Pulmonary artery endothelial cell (primary cell): ENCODE measurements at places on chromosomes 5 and 9. TPM values are rescaled to one million over a fixed set of nuclear protein-coding genes. Genes with fewer than 3 reads are reported as not detected.

GRCh38 chr5:57042524-57042931 is 90.6 kb upstream of the MIER3 start:
- no peak for DNase-seq

- DNase-seq: no peak
These were observed 73.1 kb downstream of the TRPM3 start for GRCh38 chr9:71048280-71048679.

DNA sequence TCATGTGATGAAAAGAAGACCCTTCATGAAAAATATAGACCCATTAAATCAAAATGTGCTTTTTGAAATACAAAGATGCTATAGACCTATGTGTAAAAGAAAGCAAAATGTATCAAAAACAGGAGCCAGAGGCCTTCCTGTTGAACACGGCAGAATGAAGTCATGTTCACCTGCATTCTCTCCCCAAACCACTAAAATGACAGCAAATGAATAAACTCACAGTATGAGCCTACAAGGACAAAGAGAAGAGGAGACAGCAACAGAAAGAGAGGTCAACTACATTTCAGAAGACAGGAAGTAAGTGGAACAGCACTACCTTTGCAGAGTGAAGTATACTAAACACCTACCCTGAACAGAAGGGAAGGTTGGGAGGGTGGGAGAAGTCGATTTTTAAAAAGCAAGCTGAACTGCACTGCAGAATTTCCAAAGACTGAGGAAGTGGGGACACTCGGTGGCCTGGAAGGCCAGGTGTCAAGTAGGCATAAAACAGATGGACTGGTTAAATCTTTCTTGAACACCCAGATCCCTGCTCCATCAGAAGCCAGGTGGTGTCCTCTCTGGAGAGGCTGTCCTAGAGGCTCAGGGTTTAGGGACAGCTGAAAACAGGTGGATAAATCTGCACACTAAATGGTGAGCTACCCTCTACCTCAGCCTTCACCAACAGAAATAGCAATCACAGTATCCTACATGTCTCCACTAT is 48.9 kb downstream of the MED27 start:
- DNase-seq: no peak

- no peak for DNase-seq
These were observed 71.6 kb upstream of the XPA start for GRCh38 chr9:97768746-97769145.

DNA sequence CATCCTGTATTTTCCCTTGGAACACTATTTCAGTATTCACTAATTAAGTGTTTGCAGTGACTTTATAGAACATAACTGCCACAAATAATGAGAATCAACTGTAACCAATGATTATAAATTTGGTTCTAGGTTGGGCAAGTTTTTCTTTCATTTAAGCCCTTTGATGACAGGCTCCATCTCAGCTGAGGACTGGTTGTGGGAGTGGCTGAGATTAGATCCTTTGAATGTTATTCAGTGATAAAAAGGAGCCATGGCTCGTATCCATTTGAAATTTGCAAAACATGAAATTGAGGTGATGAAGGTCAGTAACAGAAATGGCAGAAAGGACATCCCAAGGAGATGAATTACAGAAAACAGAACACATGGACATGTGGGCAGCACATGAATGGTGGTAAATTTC is 138.1 kb upstream of the PCA3 start:
- no peak for DNase-seq

- DNase-seq: no peak
These were observed 644 bp downstream of the NIM1K start for GRCh38 chr5:43192558-43193180.

GRCh38 chr5:15254607-15255006 is 245.4 kb upstream of the FBXL7 start:
- no peak for DNase-seq

DNA sequence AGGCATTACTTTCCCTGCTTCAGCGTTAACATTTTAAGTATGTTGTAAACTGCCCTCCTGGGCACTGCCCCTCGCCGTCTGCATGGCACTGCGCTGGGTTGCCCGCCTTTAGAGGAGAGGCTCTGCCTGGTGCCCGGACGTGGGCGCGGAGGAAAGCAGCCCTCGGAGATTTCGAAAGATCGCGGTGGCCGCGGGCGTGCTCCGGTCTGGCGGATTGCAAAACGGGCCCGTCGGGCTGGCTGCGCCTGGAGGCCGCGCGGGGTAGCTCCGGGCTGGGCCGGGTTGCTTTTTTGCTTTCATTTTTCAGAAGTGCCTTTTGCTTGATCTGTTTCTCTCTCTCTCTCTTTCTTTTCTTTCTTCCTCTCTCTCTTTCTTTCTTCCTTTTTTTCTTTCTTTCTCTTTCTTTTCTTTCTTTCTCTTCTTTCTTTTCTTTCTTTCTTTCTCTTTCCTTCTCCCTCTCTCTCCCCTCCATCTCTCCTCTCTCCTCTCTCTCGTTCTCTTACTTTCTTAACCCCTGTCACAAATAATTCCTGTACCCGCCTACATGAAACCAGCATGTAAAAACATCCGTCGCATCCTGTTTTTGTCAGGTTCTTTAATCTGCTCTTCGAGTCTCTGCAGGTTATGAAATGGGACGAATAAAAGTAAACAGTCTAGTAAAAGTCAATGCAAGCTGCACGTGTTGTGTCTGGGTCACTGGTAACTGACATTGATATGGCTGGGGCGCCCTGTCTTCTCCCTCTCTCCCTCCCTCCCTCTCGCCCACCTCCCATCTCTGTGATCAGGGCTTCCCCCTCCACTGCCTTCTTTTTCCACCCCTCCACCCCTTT is 1.7 kb downstream of the FST start:
- DNase-seq: no peak

DNA sequence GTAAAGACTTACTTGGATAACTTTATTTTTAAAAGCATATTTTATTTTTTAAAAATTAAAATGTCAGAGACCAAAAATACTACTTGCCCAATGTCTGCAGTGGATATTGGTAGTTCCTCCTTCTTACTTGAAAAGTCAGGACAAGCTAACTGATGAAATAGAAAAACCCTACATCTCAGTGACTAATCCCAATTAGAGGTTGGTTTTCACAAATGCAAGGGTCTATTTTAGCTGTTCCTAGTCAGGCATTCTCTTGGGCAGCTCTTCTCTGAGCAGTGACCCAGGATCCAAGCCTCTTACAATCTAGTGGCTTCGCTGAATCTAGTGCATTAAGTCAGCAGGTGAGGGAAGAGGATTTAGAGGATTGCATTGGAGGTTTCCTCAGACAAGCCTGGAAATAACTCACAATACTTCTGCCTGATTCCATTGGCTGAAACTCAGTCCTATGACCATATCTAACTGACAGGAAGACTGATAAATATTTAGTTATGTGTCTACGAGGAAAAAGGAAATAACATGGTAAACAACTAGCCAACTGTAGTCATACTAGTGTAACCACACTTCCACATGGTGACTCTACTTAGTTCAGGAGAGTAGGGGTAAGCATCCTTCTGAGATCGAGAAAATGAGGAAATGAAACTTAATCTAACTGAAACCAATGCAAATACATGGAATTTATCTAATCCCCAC is 34.2 kb upstream of the MIER3 start:
- DNase-seq: no peak

DNA sequence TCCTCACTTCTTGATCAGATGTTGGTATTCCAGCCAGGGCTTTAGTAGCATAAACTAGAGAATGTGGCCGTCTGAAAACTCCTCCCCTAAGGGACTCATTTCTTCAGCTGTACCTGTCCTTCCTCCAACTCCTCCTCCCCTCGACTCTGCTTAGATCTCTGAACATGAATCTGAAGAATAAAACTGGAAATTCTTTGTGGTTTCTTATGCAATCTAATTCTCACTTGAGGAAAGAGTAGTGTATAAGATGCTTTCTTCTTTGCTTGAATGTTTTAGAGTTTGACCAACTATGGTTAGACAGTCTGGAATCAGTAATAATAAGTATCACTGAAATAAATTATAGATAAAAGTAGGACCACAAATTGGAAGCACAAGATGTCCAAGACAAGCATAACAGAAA is 128.5 kb downstream of the LRRC70 start:
- no peak for DNase-seq

DNA sequence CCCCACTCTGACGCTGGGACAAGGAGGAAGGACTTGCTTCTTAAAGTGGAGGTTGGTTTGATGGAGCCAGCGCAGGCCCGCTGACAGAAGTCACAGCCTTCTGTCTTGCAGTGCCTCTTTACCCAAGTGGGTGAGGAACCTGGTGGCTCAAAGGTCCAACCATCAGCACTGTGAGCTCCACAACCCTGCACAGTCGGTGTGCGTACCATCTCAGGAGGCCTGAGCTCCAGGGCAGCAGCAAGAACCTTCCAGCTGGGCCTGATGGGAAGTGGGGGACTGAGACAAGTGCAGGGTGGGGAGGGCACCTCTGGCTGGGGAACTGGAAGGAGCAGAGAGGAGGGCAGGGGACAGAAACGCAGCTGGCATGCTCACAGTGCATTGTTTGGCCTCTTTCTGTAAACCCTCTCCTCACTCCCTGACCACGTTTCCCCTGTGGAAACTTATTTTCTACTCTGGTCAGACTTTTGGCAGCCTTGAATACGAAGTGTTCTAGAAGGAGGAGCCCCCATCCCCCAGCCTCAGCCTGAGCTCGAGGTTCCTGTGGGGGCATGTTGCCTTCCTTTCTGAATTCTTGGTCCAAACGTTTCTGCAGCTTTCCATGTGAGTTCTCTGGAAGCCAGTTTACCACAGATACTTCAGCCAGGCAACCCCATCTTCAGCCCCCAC is 178.5 kb upstream of the PITX1 start:
- DNase-seq: no peak

DNA sequence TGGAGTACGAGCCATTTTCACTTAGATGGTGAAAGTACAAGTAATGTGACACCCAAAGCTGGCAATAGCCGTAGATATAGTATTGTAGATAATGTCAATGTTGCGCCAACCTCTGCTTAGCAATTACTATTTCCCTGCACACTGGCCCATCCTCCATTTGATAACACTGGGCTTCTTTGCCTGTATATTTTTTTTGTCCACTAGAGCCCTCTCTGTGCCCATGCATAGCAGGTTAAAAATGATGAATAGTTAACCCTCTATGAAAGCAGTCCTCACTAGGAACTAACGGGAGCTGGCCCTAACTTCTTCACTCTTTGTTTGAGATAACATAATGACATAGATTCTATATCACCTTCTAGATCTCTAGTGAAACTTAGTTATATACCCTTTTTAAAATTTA is 416.8 kb downstream of the TUSC1 start:
- no peak for DNase-seq

DNA sequence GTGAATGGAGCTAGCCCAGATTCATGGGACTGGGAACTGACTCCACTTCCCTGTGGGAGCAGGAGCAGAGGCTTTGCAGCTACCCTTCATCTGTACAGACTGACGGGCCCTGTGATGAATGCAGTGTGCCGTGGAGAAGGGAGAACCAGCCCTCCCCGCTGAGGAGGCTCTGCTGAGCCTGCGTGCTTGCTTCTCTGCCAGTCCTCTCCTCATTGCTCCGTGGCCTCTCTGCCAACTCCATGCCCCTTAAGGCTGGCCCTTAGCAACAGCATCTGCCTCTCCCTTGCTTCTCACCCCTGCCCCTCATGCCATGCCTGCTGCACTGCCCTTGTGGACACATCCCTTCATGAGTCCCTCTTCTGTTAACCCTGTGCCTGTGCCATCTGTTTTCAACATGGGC is 53.6 kb downstream of the GADD45G start:
- DNase-seq: no peak

DNA sequence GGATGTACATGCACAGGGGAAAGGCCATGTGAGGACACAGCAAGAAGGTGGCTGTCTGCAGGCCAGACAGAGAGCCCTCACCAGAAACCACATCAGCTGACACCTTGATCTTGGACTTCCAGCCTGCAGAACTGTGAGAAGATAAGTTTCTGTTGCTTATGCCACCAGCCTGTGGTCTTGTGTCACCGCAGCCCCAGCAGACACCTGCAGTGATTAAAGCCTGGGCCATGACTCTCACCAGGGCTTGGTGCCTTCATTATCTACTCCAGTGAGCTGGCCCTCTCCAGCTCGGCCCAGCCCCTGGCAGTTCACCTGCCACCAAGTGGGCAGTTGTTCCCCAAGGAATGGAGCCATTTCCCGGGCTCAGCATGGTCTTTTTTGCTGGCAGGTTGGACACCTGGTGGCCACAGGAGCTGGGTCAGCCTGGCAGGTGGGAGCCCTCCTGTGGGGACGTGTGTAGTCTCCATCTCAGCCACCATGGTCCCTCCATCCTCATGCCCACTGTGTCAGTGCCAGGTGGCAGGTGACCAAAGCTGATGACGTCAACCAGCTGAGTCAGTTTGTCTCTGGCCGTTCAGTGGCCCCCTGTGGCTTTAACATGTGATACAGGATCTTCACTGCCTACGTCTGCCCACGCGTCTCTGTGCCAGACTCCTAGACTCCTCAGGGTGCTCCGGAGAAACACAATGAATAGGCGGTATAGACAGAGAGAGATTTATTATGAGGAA is 99.9 kb upstream of the PPP1R26 start:
- DNase-seq: no peak

- no peak for DNase-seq
These were observed 423.2 kb upstream of the PAPPA start for GRCh38 chr9:115730396-115730795.

DNA sequence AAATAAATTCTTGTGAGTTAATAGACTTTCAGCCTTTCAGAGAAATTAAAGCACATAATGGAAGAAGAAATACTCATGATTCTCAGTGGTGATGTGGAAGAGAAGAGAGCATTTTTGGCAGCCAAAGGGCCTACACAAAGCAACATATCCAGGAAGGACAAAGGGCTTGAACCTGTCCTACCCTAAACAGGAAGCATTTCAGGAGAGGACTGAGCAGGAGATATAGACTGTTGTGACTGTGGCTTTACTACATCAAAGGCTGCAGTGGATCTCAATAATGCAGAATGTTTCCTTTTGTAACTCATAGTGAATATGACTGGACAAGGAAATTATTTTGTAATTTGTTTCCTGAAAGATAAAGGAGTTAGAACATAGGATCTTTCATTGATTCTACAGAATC is 1.3 kb upstream of the PARP8 start:
- no peak for DNase-seq

GRCh38 chr9:110399983-110400382 is 62.3 kb upstream of the TXNDC8 start:
- no peak for DNase-seq

DNA sequence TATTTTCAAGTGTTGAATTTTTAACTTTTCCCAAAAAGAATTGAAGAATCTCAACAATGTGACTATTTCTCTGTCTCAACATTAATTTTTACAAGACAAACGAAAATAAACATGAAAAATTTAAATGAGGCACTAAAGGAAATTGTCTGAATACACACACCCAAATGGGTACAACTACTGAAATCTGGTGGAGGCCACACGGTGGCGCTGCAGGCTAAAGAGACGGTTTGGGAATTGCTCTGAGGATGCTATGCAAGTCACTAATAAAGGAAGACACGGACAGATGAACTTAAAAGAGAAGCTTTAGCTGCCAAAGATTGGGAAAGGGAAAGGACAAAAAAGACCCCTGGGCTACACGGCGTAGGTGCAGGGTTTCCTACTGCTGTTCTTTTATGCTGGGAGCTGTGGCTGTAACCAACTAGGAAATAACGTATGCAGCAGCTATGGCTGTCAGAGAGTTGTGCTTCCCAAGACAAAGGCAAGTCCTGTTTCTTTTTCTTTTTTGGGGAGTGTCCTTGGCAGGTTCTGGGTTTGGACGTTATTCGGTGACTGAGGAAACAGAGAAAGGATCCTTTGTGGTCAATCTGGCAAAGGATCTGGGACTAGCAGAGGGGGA is at the start of gene PCDHB10:
PCDHB10 (plus strand) TSS at position 244 of the 616 bp plus-strand sequence; CDS start at position 444, 200 bp downstream.
- DNase-seq: no peak

- DNase-seq: no peak
These were observed 324.5 kb downstream of the SLIT3 start for GRCh38 chr5:168976311-168976970.

The ICE1 gene
- 28.3 and 33.8 TPM in 2 replicates for total RNA-seq

The ANKRD34B gene
- not detected in 2 replicates for total RNA-seq

The TIGD6 gene
- total RNA-seq: 5.0 and 5.6 TPM in 2 replicates

The LHX3 gene
- total RNA-seq: not detected in 2 replicates

The NCBP1 gene
- total RNA-seq: 40.4 and 65.0 TPM in 2 replicates

The UGT3A1 gene
- total RNA-seq: not detected in 2 replicates

The SHISAL2B gene
- total RNA-seq: not detected in 2 replicates
